ENCODE measurements at places on chromosomes 2 and 18. TPM values are rescaled to one million over a fixed set of nuclear protein-coding genes. Genes with fewer than 3 reads are reported as not detected.

SH3YL1 gene
- 26.6 TPM for total RNA-seq

KLHL30 gene
- total RNA-seq: not detected

FAM124B gene
- not detected for total RNA-seq

DCDC2C gene
- total RNA-seq: not detected

ALPP gene
- total RNA-seq: not detected

EFHD1 gene
- not detected for total RNA-seq
